Activated T-cell treated with anti-CD3 and anti-CD28 coated beads, Interleukin-2, amount 50 U/mL, for 72 hours (primary cell): ENCODE measurements at places on chromosomes 13 and 19. TPM values are rescaled to one million over a fixed set of nuclear protein-coding genes. Genes with fewer than 3 reads are reported as not detected.

The ZNF626 gene
- total RNA-seq, result 9.1 TPM

The CATSPERD gene
- not detected for total RNA-seq

The KLF1 gene
- total RNA-seq, result 0.58 TPM

The KCNN1 gene
- 1.2 TPM for total RNA-seq

The PLIN4 gene
- total RNA-seq, result 0.12 TPM

The C19orf85 gene
- total RNA-seq, result not detected

The NR2C2AP gene
- total RNA-seq, result 34.6 TPM

The ZIC5 gene
- not detected for total RNA-seq

The ANKLE1 gene
- total RNA-seq, result 8.9 TPM

The COX6B2 gene
- total RNA-seq, result 7.4 TPM

The PCDH17 gene
- not detected for total RNA-seq

The LGALS4 gene
- total RNA-seq, result 4.1 TPM

The GRIK5 gene
- 3.8 TPM for total RNA-seq

The OLFM4 gene
- not detected for total RNA-seq
